ENCODE measurements at places on chromosomes 7 and 10.

GRCh38 chr10:18312374-18313139, 172.3 kb downstream of the CACNB2 start:
- DNase-seq: peak; percentile 56

GRCh38 chr10:4909118-4909517, 54.1 kb upstream of the AKR1C1 start:
- DNase-seq: no peak

DNA sequence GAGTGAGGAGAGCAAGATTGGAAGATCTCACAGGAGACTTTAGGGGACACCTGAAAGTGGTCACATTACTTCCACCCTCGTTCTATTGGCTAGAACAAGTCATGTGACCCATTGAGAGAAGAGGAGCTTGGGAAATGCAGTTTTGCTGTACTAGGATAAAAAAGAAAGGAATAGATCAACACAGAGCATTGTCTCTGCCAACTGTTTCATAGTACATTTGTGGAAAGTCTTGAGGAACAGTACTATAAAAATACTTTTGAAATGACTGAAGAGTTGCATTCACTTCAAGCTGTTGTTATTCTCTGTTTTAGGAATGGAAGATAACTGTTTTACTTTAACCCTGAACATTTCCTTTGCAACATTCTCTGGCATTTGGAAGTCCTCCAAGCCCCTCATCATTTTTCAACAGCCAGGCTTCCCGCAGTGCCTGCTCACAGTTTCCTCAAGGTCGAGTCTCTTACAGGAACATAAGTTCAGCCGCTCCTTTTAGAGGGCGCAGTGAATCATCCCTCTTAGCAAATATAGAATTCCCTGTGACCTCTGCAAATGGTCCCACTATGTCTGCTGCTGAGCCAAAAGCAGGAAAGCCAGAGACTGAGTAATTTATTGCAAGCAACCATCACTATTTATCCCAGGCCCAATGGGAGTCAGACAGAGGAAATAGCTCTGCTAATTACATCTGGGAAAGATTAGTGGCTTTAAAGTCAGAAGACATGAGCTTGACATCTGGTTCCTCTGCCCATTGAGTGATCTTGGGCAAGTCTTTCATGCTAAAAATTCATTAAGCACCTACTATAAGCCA, 40.7 kb downstream of the MRPL32 start:
- DNase-seq: peak; percentile 86

DNA sequence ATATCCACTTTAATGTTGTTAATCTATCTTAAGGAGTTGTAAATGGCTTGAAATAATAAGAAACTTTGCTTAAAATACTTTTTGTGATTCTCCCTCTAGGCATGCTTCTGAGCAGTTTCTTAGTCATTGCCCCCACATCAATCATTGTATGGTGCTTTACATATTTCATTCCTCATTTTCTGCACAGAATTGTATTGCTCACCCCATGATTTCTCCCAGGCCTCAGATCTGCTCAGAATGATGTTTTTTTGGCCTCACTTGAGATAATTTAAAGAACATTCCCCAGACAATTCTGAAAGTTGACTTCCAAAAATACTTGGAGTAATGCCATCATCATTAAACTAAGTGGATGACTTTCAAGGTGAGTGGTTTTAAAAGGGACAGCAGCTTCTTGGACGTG, 82.1 kb upstream of the PRPS1L1 start:
- DNase-seq: no peak

GRCh38 chr10:92003258-92003657, 79.7 kb downstream of the BTAF1 start:
- DNase-seq: no peak

- no peak for DNase-seq
Observed at GRCh38 chr7:64758151-64758550, 36.1 kb upstream of the ZNF138 start.

- no peak for DNase-seq
Observed at GRCh38 chr7:37028909-37029440, 304.7 kb upstream of the AOAH start.

DNA sequence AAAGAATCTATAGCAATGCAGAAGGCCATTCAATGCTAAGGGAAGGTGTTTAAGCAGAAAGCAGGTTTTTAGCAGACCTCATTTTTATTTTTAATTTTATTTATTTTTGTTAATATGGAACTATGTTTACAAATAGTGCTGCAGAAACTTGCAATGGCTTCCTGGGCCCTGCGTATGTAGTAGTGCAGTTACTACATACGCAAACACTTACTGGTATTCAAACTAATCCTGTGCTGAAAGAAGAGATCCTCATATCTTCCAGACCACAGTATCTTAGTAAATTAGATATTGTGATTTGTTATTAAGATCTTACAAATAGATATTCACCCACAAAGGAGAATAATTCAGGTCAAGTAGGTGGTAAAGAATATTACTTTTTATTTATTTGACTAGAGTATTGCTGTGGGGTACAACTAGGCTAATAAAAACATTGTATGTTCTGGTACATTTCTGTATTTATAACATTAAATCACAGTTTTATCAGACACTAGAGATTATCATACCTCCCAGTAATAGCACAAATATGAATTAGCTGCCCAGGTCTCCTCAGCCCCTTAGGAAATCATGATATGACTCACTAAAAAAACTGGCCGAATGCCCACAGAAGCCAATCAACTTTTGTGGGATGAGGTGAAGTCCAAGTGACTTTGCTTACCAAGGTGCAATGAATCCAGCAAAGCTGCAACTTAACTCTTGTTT, 57.6 kb downstream of the RNLS start:
- DNase-seq: no peak

DNA sequence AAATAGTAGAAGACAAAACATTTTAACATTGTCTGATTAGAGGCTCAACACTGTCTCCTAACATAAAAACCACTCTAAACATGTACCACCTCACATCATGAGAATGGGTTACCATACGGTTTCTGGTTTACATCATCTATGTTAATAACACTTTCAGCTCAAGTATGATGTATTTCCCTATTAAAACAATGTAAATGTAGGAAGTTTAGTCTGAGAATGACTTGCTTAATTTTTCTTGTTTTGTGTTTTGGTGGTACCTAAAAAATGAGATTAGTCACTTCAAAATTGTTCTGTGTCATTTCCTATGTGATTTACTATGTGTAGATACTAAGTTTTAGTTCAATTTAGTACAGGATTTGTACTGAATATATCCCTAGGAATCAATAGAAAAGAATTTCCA, 195.8 kb upstream of the SEMA3C start:
- no peak for DNase-seq
